ENCODE measurements at places on chromosomes 16 and 17.

GRCh38 chr17:12940699-12941098, 77.1 kb downstream of the ELAC2 start:
- DNase-seq: no peak

- no peak for DNase-seq
Measured at GRCh38 chr16:84889066-84889465, 69.3 kb downstream of the CRISPLD2 start.

- peak; percentile 43 for DNase-seq
Measured at GRCh38 chr17:7932483-7932891, 481 bp downstream of the CNTROB start.

DNA sequence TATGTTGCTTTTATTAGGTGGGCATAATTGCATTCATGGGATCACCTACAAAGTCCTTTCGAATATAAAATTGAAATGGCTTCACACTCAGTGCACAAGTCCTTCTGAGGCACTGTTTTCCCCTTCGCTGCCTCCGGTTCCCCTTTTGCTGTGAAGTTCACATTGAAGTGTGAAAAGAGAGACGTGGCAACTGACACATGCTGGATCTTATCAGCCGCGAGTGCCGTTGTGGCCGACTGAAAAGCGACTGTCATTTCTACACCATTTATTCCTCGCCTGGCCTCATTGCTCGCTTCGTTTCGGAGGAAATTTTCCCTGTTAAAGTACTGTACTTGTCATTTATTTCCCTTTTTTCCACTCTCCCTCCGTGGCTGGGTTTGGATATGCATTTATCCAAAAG, 423.5 kb downstream of the MAF start:
- DNase-seq: no peak

GRCh38 chr17:63966646-63967264, 6.0 kb downstream of the SCN4A start:
- DNase-seq: no peak

DNA sequence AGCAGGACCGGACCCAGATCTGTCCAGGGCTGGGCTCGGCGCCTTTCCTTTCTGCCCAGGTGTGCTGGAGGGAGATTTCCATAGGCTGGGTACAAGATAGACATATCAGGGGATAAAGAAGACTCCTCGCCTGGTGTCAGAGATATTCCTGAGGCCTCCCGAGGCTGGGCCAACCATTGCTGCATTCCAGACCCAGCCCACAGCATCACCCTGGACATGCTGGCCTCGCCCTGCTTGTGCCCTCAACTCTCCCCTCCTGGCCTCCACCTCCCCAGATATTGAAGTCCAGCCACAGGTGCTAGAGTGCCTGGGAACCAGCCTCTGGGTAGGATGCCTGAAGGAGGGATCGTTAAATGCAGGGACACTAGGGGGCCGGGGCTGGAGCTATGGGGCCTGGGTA, 2.1 kb downstream of the CD300LG start:
- DNase-seq: no peak

DNA sequence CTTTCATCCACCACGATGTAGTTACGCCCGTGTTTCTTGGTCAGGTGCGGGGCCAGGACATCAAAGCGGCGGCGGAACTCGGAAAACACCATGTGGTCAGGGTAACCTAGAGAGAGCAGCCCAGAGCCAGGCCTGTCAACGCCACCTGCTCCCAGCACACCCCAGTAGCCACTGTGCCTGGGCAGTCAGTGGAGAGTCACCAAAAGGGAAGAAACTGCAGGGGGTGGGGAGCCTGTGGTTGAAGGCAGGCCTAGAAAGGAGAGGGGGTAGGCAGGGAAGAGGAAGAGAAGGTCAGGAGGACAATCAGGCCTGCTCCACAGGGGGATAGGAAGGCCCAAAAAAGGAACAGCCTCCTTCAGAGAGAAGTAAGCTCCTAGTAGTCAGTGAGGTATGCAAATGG, 64.1 kb downstream of the PIPOX start:
- no peak for DNase-seq

DNA sequence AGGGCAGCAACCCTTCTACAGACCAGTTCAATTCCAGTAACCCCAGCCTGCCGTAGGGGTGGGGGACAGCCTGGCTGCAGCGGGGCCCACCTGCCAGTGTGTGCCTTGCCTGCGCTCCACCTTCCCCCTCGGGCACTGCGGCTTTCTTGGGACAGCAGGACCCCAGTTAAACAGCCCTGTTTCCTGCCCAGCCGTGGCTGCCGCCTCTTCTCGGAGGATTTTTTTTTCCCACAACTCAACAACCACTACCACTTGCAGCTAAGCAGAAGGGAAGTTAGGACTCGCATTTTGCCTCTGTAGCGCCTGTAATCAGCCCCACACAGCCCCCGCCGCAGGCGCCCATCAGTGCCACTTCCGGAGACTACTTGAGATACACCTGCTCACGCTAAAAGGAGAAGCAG, 76.1 kb downstream of the RAI1 start:
- no peak for DNase-seq

- no peak for DNase-seq
Measured at GRCh38 chr17:77488531-77489238, 347.9 kb downstream of the SEC14L1 start.

DNA sequence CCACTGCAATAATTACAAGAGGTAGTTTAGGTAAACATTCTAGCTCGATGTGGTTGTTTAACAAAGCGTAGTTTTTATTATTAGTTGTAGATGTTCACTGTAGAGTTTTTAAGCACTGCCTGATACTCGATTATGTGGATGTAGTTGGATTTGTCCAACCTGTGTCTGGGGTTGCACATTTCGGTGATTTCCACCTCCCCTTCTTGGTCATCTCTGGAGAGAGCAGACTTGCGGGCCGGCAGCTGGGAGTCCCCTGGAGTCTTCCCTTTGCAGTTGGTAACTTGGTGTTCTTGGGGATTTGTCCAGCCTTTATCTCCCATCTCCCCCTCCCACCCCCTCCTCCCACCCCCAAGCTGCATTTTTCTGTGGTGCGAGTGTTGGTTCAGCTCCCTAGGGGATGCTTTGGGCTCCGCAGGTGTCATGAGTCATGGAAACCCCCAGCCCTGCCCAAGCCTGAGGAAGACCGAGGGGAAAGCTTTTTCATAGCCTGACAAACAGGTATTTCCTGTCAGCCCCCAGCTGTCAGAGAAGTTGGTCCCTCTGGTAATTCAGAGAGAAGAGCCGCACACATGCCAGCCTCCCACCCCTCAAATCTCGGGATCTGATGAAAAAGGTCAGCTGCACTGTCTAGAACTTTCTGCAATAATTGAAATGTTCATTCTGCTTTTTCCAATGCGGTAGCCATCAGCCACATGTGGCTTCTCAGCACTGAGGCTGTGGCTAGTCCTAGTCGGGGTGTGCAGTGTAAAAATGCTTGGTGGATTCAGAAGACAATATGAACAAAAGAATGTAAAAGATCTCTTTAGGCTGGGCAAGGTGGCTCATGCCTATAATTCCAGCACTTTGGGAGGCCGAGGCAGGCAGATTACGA, 50.3 kb downstream of the KSR1 start:
- DNase-seq: no peak

DNA sequence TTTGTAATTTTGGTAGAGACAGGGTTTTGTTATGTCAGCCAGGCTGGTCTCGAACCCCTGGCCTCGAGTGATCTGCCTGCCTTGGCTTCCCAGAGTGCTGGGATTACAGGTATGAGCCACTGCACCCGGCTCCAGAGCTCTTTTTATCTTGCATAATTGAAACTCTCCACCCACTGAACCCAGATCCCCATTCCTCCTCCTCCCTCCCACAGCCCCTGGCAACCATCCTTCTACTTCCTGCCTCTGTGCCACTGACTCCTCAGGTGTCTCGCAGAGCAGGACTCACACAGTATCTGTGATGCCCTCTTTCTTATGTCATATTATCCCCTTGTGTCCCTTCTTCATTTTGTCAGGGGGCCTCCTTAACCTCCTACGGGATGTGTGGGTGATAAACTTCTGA, 340.7 kb downstream of the SLC39A11 start:
- no peak for DNase-seq

DNA sequence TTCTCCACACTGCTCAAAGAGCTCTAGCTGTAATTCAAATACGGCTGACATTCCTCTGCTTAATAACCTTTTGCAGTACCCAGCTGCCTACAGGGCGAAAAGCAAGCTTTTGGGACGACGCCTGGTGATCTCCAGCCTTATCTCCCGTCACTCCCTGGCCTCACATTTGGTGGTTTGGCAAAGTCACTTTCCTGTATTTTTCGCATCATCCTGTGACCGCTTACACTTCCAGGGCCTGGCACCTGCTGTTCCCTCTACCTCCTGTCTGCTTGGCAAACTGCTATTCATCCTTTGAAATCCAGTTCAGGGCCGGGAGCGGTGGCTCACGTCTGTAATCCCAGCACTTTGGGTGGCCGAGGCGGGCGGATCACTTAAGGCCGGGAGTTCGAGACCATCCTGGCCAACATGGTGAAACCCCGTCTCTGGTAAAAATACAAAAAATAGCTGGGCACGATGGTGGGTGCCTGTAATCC, 2.7 kb upstream of the BHLHA9 start:
- DNase-seq: no peak

GRCh38 chr17:64306850-64307463, 43.9 kb upstream of the TEX2 start:
- peak; percentile 55 for DNase-seq

DNA sequence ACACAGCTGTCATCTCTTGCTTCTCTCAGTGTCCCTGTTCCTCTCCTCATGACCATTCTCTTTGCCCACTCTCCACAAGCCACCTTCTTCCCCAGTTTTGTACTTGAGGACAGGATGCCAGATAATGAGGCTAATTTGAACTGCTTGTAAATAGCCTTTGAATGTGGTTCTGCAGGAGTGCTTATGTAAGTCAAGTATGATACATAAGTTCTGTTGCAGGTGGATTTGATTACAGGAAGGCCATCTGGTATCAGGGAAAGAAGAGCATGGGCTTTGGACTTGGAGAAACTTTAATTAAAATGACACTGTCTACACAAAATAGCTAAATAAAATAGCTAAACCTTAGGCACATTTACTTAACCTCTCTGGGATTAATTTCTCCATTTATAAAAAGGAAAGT, 120.2 kb upstream of the HLF start:
- DNase-seq: no peak

GRCh38 chr16:16146380-16147315, 76.6 kb downstream of the ABCC6 start:
- no peak for DNase-seq

- DNase-seq: no peak
Measured at GRCh38 chr17:76793775-76794174, 55.9 kb downstream of the MFSD11 start.

GRCh38 chr17:48816774-48817590, at the start of gene TTLL6:
TSS of gene TTLL6 (minus strand) at chr17:48817229. CDS start at chr17:48817072, 157 bp downstream.
- peak; percentile 88 for DNase-seq

- DNase-seq: no peak
Measured at GRCh38 chr17:31470592-31470991, 79.1 kb downstream of the RAB11FIP4 start.

GRCh38 chr17:27306276-27306835, 12.4 kb downstream of the WSB1 start:
- no peak for DNase-seq

GRCh38 chr16:87411375-87412271, 19.5 kb downstream of the MAP1LC3B start:
- DNase-seq: no peak

GRCh38 chr16:89007371-89008249, 30.6 kb upstream of the CBFA2T3 start:
- no peak for DNase-seq

DNA sequence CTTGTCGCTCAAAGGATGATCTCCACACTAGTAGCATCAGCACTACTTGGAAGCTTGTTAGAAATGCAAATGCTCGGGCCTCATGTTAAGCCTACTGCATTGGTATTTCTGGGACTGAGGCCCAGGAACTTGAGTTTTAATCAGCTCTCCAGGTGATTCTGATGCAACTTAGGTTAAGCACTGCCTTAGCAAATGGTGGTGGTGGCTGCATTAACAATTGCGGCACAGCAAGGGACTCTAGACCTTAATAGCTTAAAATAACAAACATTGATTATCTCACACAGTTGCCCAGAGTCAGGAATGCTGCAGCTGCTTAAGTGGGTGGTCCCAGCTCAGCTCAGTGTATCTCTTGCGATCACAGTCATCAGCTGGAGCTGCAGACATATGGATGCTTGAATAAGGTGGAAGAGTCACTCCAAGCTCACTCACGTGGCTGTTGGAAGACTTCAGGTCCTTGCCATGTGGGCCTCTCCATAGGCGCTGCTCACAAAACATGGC, 25.8 kb downstream of the HS3ST3A1 start:
- no peak for DNase-seq

- DNase-seq: no peak
Measured at GRCh38 chr16:76125871-76126270, 151.3 kb upstream of the CNTNAP4 start.

DNA sequence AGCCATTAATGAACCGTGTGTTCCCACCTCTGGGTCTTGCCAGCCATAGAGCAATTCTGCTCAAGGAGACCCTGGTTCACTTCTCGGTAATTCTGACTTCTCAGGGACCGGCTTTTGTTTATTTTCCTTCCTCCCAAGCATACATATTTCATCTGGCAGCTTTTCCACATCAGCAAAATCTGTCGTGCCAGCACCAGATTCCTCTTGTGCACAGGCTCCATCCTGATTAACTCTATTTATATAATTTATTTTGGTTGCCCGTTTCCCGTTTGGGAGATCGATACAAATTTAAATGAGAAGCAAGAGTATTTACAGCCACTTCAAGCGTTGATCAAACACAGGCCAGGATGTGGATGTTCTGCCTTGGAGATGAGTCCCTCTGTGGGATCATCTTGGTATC, 161.9 kb upstream of the XYLT1 start:
- no peak for DNase-seq

DNA sequence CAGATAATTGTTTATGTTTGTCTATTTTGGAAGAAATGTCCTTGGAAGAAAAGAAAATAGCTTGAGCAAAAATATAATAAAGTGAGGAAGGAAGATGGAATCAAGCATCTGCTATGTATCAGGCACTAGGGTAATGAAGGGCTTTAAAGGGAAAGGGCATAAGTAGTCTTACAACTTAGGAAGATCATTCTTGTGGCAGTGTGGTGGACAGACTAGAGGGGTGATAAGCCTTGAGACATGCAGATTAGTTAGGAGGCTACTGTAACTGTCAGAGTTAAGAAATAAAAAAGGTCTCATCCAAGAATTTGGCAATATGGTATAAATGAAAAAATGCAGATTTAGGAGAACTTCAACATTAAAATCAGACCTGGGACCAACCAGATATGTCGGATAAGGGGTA, 14.9 kb downstream of the FAM222B start:
- DNase-seq: no peak

- DNase-seq: no peak
Measured at GRCh38 chr16:64736857-64737256, 385.0 kb downstream of the CDH11 start.

DNA sequence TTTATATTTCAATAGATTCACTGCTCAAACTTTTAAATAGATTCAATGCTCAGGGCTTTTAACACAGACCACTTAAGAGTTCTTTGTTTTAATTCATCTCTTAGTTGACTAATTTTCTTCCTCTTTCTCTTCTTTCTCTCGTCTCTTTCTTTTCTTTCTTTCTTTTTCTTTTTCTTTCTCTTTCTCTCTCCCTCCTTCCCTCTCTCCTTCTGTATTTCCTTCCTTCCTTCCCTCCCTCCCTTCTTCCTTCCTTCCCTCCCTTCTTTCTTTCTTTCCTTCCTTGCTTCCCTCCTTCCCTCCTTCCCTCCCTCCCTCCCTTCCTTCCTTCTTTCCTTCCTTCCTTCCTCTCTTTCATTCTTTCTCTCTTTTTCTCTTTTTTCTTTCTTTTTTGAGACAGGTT, 104.4 kb downstream of the LYRM1 start:
- no peak for DNase-seq

GRCh38 chr17:65538675-65539529, 22.5 kb downstream of the AXIN2 start:
- DNase-seq: no peak

GRCh38 chr17:62822080-62822904, 14.2 kb upstream of the MARCHF10 start:
- no peak for DNase-seq

- DNase-seq: no peak
Measured at GRCh38 chr17:32840241-32840640, 36.7 kb downstream of the MYO1D start.

Data from left kidney (tissue), 8 donors.